ENCODE measurements at places on chromosomes 5 and 9. TPM values are rescaled to one million over a fixed set of nuclear protein-coding genes. Genes with fewer than 3 reads are reported as not detected.

FGF10 gene
- 3.8 TPM for total RNA-seq

LRRC70 gene
- total RNA-seq = 0.57 TPM

SMIM33 gene
- not detected for total RNA-seq

MLANA gene
- not detected for total RNA-seq

GPR150 gene
- 0.28 TPM for total RNA-seq

ZNF366 gene
- total RNA-seq = not detected

KCNV2 gene
- not detected for total RNA-seq

RNF180 gene
- 0.74 TPM for total RNA-seq

CNTFR gene
- total RNA-seq = under 0.01 TPM

ZDHHC11 gene
- total RNA-seq = 1.00 TPM

DBH gene
- total RNA-seq = not detected

SARDH gene
- total RNA-seq = 4.9 TPM

BNC2 gene
- 27.5 TPM for total RNA-seq

ACOT12 gene
- total RNA-seq = 0.74 TPM

ABITRAM gene
- total RNA-seq = 3.7 TPM

TMOD1 gene
- 0.57 TPM for total RNA-seq

SPATA31E1 gene
- not detected for total RNA-seq

IFNA2 gene
- not detected for total RNA-seq

RARS1 gene
- total RNA-seq = 187 TPM

PCDHGA9 gene
- 3.1 TPM for total RNA-seq

SEC24A gene
- total RNA-seq = 16.9 TPM

LVRN gene
- total RNA-seq = 0.28 TPM

SSNA1 gene
- 66.0 TPM for total RNA-seq
